ENCODE measurements at places on chromosomes 16 and 17.

- DNase-seq, result no peak
These were observed at the start of gene MEIOC for GRCh38 chr17:44655983-44656710. Gene MEIOC (plus strand): TSS chr17:44656468. CDS start chr17:44656614, 146 bp downstream.

DNA sequence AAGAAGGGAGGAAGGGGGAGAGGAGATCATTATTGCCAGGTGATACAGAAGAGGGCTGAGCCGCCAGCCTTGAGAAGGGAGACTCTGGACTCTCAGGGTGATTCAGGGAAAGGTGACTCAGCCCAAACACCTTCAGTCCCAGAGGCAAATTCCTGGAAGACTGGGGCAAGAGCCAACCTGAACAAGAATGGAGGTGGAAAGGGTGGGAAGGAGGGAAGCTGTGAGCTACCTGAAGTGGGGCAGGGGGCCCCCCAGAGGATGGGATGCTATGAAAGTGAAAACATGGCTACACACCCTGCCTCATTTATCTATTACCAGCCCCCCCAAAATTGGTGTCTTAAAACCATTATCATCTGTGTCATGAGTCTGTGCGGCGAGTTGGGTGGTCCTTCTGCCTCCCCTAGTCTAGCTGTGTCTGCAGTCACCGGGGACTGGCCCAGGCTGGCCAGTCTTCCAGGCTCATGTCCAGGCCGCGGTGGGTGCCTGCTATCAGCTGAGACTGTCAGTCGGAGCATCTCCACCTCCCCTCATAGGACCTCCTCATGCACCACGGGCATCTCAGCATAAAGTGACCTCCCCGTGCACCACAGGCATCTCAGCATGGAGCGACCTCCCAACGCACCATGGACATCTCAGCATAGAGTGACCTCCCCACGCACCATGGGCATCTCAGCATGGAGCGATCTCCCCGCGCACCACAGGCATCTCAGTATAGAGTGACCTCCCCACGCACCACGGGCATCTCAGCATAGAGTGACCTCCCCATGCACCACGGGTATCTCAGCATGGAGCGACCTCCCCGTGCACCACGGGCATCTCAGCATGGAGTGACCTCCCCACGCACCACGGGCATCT lies 3.2 kb upstream of the SLC47A2 start:
- DNase-seq, result no peak

DNA sequence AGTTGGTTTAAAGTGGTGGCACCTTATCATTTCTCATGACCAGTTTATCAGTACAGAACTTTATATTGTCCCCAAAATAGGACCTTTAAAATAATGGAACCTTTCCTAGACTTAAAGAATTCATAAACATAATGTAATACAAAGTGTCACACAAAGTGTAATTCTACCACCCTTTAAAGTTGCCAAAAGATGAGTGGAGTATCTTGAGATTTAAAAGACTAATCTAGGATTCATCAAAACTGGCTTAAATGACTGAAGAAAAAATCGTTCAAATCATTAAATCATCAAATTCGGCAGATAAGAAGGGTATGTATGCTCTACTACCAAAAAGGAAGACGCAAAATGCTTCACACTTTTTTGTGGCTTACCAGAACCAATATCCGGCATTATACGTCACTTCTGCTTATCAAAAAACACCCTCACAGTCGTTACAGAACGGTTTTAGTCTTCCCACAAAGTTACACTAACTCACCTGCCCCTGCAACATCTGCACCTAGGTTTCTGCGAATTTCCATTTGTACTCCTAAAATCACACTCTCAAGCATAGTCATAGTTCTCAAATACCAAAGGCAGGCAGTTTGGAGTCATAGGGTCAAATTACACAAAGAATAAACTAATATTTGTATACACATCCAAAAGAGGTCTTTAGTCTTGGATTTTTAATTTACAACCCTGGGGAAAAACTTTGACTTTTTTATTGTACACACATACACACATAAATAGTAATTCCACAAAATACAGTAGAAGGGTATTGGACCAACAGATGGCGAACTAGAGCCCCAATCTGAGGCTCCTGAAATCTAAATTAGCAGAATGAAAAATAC lies 1.4 kb upstream of the KANSL1 start:
- no peak for DNase-seq

DNA sequence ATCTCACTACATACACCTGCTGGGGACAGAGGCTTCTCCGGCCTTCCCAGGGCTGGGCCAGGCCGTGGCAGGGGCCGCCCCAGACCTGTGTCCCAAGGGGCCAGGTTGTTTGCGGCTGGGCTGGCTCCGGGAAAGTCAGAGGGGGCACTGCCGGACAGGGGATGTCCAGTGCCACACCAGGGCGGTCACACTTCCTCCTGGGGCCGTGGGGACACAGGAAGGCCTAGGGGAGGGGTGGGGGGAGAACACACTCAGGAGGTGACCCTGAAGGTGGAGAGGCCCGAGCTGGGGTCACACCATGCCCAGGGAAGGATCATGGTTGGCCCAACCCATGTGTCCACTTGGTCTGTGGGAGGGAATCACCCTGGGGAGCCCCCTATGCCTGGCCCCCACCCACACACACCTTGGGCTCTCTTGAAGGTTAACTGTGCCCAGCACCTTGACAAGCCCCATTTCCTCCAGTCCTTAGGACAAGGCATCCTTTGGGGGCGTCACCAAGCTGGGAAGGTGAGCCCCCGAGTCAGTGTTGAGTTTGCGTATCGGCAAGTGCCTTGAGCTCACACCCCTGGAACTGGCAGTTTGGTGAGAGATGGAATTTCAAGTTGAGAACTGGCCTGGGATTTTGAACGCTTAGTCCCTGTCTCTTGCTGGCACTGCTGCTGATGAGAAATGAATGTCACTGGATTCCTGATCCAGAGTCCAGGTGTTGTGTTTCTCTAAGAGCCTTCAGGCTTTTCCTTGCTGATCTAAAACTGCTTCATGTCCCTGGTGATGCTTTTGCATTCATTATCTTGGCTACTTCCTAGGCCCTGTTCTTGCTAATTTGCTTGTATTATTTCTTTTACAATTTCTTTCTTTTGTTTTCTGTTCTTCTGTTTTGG lies 7.7 kb upstream of the ACTG1 start:
- DNase-seq, result no peak

DNA sequence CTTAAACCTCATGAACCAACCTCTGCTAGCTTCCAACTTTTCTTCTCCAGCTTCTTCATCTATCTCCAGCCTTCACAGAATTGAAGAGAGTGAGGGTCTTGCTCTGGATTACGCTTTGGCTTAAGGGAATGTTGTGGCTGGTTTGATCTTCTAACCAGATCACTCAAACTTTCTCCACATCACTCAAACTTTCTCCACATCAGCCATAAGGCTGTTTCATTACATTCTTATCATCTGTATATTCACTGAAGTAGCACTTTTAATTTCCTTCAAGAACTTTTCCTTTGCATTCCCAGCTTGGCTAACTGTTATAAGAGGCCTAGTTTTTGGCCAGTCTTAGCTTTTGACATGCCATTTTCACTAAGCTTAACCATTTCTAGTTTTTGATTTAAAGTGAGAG lies 52.3 kb downstream of the CACNG1 start:
- no peak for DNase-seq

DNA sequence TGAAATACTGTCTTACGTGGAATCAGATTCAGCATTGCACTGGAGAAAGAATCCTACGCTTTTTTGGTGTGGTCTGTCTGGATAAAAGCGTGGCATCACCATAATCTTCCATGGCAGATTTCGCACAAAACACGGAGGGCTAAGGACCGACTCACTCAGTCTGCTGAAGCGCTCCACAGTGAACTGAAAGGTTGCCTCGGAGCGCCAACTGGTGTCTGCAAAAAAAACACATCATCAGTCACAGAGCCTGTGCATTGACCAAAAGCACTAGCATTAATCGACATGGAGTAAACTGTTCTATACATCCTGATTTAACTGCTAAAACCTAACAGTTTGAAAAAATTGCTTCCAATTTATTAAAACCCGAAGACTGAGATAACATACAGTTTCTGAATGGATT lies 40.5 kb downstream of the USP7 start:
- no peak for DNase-seq

All from DMS79 (cell line).